ENCODE measurements at places on chromosomes 11 and 22. TPM values are rescaled to one million over a fixed set of nuclear protein-coding genes. Genes with fewer than 3 reads are reported as not detected.

Gene SHANK3
- total RNA-seq: 0.28 TPM

Gene MOGAT2
- total RNA-seq: not detected

Gene SPCS2
- 90.8 TPM for total RNA-seq

Gene ME3
- 2.3 TPM for total RNA-seq

Gene KCTD14
- 0.23 TPM for total RNA-seq

Gene TP53AIP1
- not detected for total RNA-seq

Gene GPR83
- total RNA-seq: 0.16 TPM

Measured in T-cell (primary cell).